ENCODE measurements at places on chromosomes 16 and 17.

GRCh38 chr16:86669937-86670749 is 91.8 kb downstream of the FOXL1 start:
- DNase-seq: peak; percentile 79

- peak; percentile 40 for DNase-seq
Measured at GRCh38 chr16:89268987-89269735, 51.7 kb downstream of the ZNF778 start.

GRCh38 chr17:7340179-7340578 is 3.9 kb downstream of the ACAP1 start:
- DNase-seq: no peak

GRCh38 chr17:73343739-73344454 is 32.1 kb upstream of the CDC42EP4 start:
- peak; percentile 57 for DNase-seq

GRCh38 chr16:4525069-4525468 is 13.5 kb downstream of the CDIP1 start:
- no peak for DNase-seq

GRCh38 chr16:67917852-67918236 is 13.8 kb downstream of the CTRL start:
- DNase-seq: no peak

- DNase-seq: no peak
Measured at GRCh38 chr17:81109957-81110356, 55.4 kb upstream of the PVALEF start.

DNA sequence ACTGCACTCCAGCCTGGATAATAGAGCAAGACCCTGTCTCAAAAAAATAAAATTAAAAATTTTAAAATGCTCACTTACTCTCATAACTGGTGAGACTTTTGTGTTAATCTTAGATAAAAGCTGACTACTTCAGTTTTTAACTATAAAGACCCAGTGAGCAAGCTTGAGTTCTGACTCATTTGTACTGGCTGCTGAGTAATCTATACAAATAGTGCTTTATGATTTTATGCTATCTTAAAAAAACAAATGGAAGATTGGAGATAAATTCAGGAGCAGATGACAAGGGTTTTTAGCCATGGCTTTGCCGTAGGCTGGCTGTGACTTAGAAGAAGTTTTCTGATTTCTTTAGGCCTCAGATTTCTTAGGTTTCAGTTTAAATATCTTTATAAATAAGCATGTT is 30.5 kb downstream of the SNTB2 start:
- DNase-seq: no peak

GRCh38 chr17:10742431-10742830 is 12.6 kb upstream of the TMEM220 start:
- no peak for DNase-seq

DNA sequence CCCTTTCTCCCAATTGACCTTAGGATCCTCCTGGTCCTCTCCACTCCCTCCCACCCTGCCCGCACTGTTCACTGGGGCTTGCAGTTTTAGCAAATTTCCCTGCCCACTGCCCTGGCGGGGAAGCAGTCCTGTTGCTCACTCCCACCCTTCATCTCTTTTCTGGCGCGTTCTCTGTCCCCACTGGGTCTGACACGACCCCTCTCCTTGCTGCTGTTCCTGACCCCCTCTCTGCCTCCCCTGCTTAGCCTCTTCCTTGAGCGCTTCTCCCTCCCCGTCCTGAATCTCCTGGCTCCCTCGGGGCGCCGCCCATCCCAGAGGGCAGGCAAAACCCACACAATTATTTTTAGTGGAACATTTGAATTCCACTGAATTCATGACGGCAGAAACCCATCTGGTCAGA is 1796.4 kb downstream of the TP53TG3F start:
- DNase-seq: no peak

DNA sequence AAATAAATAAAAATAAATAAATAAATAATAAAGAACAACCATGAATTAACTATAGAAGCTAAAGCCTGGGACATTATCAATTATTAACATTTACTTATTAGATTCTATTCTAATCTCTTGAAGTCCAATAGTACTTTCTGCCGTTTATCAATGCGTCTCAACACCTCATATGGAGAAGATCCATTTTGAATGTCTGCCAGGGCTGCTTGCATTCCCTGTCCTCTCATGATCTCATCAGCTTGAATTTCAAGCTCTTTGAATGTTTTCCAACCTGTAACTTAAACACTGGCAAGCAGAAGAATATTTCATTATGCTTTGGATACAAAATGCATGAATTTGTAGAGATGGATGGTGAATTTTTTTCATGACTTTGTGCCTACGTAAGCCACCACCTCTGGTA is 191.9 kb upstream of the ANKFN1 start:
- DNase-seq: no peak

- peak; percentile 37 for DNase-seq
Measured at GRCh38 chr17:17500999-17501605, 4.9 kb upstream of the RASD1 start.

GRCh38 chr17:7478276-7479212 is 887 bp downstream of the ZBTB4 start:
- DNase-seq: no peak

DNA sequence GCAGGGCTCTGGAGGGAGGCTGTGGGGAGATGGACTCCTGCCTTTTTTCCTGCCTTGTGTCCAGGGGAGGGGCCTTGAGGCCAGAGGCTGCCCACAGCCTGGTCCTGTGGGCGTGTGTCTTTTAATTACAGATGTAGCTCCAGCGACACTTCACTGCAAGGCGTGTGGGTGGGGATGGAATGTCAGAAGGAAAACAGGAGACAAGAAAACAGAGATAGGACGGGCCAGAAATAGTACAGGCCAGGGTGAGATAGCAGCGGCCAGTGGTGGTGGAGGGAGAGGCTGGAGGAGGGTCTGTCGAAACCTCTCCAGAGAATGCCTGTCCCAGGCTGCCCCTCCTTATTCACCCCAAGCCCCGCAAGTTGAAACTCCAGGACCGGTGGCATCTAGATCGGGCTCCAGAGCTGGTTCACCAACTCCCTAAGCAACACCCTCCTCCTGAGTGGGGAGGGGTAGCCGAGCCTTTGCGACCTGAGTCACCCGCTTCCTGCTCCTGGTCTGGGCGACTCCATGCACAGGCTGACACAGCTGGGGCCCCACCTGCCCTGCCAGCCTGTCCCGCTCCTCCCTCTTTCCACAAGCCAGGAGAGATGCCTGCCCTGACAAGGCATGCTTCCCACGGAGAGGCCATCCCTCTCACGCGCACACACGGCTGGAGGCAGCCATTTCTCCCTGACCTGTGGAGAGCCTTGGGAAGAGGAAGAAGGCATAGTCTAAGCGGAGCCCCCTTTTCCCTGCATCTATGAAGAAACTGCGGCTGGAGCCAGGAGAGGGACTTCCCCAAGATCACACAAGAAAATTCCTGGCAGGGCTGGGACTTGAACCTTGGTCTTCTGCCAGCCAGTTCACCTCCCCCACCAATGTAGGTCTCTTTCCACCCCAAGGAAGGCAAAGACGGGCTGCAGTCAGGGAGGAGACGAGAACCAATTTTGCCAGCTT is 6.6 kb upstream of the JUP start:
- DNase-seq: peak; percentile 70

GRCh38 chr17:75615301-75615700 is 17.9 kb upstream of the SMIM5 start:
- no peak for DNase-seq

- peak; percentile 33 for DNase-seq
Measured at GRCh38 chr16:83928341-83929055, 24.5 kb upstream of the OSGIN1 start.

DNA sequence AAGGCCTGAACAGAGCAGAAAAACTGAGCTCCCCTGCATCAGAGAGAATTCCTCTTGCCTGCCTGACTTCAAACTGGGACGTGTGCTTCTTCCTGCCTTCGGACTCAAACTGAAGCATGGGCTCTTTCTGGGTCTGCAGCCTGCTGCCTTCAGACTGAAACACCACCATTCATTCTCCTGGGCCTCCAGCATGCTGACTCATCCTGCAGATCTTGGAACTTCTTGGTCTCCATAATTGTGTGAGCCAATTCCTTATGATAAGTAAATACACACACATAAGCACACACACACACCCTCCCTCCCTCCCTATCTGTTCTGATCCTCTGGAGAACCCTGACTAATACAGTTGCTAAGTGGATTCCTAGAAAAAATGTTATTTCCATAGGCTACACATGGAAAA is 874.3 kb upstream of the EEF2KMT start:
- no peak for DNase-seq

DNA sequence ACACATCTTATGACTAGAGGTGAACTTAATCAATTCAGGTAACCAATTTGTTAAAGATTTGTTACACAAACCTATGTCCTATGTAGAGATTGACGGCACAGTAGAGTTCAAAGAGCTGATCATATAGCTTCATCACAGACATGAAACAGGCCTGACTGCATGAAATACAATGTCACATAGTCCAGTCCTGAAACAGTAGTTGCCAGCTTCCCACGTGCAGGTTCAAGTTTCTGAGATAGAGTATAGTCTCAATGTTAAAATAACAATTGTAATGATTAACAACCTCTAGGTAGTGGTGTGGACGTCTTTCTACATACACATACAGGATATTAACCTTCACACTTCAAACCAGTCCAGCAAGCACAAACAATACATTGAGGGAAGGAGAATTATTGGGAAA is 640.7 kb upstream of the SOX9 start:
- no peak for DNase-seq

- no peak for DNase-seq
Measured at GRCh38 chr16:28014851-28015250, 48.7 kb downstream of the GSG1L start.

DNA sequence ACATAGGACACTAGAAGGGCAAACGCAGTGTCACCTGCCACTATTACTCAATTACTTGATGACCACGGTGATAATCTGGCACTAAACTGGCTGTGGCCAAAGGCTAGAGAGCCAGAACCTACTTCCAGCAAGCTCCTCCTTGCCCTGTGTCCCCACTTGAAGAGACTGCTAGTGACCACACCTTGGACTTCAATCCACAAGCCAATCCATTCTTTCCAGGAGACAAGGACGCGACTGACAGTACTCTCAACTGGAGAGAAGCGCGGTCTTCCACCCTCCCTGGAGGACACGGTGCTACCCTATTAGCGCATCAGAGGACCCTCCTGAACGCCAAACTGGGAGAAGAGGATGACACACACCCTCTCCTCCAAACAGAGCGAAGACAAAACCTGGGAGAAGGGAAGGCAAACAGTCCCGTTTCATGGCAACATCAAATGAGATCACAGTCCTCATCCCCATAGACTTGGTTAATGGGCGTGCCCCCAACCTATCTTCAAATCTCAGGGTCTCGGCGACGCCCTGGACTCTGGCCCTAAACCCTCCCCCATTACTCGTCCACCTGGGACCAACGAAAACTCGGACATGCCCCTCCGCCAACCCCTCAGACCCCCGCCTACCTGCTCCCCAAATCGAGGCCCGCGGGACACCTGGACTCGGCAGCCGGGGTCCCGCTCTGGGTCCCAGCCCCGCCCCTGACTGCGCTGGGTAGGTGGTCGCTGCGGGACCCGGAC is 508 bp downstream of the FLCN start:
- no peak for DNase-seq

- DNase-seq: no peak
Measured at GRCh38 chr17:82561429-82562035, 42.0 kb downstream of the FOXK2 start.

- peak; percentile 74 for DNase-seq
Measured at GRCh38 chr17:4485676-4486646, 12.7 kb upstream of the SPNS2 start.

DNA sequence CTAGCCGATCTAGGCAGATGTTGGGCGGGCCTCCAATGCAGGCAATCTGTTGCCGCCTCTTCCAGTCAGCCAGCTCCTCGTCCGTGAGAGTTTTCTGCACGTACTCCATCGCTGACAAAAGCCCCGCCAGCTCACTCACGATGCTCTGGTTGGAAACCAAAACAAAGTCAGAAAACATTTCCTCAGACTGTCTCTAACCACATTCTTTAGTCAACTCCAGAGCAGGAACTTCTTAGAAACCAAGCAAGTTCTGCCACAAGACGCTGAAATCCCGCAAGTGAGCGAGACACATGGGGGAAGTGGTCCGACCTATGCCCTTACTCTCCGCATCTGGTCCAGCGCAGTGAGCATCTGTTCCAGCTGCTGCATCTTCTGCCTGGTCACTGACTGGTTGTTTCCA is 49.1 kb downstream of the STAT5A start:
- no peak for DNase-seq

- peak; percentile 22 for DNase-seq
Measured at GRCh38 chr17:81264640-81265039, 25.5 kb downstream of the NDUFAF8 start.

GRCh38 chr17:41772586-41773189 is 13.8 kb downstream of the JUP start:
- no peak for DNase-seq

GRCh38 chr17:67033613-67034012 is 10.7 kb upstream of the CACNG1 start:
- DNase-seq: no peak

GRCh38 chr16:49699841-49700175 is 156.1 kb downstream of the ZNF423 start:
- no peak for DNase-seq

DNA sequence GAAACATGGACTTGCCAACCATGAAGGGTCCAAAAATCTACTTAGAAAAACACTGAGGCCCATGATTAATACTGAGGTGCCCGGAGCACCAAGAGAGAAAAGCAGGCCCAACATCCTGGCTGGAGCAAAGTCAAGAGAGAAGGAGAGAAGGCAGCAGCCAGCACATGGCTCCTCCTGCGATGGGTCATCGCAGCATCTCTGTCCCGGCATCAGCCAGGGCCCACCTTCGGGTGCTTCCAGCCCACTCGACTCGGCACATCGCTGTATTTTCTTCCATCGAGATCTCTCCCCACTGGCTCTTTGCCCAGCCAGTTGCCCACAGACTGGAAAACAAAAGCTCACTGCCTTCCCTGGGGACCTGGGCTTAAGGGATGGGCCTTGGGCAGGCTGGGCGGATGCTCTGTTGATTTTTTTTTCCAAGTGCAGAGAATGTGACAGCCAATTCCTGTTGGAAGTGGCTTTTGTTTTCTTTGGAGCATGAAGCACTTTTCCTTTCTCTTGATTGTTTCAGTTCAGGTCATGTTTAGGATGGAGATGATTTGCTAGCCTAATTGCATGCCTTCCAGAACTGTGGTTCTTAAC is 58.1 kb downstream of the CYB5B start:
- DNase-seq: peak; percentile 77

GRCh38 chr16:52411011-52411410 is 135.9 kb downstream of the TOX3 start:
- DNase-seq: no peak

DNA sequence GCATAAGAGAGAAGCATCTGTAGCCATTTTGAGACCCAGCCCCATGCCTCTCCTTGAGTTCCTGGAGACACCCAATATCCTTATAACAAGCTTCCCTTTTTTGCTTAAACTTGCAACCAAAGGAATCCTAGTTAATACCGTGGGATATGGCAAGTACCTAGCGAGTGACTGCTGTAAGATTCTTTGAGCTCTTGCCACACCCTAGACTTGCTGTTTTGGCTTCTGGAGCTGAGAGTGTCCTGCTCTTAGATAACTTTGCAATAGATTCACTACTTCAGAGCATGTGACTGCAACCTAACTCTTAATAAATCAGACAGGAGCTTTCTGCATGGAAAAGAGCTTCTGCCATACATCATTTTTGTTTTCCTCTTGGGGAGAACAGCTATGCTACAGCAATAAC is 58.3 kb downstream of the AKAP1 start:
- DNase-seq: no peak

- no peak for DNase-seq
Measured at GRCh38 chr17:13557077-13557476, 44.7 kb downstream of the HS3ST3A1 start.

GRCh38 chr16:88074041-88074440 is 122.8 kb downstream of the BANP start:
- DNase-seq: no peak

GRCh38 chr16:35398180-35398579 is 1938.8 kb downstream of the TP53TG3F start:
- DNase-seq: no peak
